GM23338 (cell line): ENCODE measurements at places on chromosomes 4 and X. TPM values are rescaled to one million over a fixed set of nuclear protein-coding genes. Genes with fewer than 3 reads are reported as not detected.

DNA sequence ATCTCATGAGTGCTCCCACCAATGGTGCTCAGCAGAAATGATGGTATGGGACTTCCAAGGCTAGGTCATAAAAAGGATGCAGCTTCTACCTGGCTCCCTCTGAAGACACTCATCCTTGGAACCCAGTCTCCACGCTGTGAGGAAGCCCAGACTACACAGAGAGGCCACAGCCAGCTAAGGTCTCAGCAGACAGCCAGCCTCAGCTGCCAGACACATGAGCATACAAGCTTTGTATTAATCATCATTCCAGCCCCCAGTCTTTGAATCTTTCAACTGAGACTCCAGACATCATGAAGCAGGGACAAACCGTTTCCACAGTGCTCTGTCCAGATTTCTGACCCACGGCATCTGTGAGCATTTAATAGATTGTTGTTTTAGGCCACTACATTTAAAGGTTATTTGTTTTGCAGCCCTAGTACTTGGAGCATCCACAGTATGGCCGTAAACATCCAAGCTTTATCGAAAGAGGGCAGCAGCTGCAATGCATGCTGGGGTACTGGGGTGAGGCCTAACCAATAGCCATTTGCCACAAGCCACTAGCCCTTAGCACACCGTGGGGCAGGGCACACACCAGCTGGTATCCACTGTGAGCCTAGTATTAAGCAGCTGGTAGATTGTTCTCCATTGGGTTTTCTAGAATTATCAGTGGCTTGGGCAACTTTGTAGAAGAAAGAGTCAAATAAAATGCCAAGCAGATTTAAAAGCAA is 449.1 kb downstream of the BCOR start:
- H3K36me3 ChIP-seq = no peaks in the 10 kb centered on the region
- no peak overlapping the region for H3K4me3 ChIP-seq
- H3K27ac ChIP-seq = no peak overlapping the region

DNA sequence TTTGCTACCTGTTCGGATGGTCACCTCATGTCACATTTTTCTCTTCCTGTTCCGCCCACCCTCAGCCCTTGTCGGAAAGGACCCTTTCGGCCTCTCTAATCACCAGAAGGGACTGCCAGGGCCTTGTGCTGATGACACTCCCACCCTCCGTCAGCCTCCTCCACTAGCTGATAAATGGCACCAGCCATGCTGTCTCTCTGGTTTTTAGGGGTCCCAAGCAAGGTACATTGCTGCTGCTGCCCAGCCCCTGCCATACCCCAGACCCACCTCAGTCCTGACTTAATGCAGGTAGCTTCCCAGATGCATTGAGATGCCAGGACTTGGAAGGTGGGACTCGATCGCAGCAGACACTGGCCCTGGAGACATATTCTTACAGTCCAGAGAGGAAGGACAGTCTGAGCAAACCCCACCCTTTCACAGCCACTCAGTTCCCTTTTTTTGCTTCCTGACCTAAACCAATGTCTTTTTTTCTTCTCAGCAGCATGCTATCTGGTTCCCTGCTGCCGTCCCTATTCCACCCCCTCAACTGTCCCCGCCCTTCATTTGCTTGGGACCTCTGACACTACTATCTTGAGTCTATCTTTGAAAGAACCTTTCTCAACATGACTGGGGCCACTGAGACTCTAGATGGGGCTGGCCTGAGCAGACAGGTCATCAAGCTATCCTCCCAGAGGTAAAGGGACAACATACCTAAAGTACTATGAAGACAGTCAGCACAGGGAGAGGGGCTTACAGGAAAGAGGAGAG is at the start of gene BTK:
Gene BTK (minus strand): TSS at position 397 of the 747 bp plus-strand sequence. CDS start 10,907 bp downstream, outside the sequence.
- no peak within 1 kb of the TSS for H3K27ac ChIP-seq
- H3K27me3 ChIP-seq = no peaks in the 10 kb centered on the region
- no peaks in the 10 kb centered on the region for H3K4me1 ChIP-seq
- no peak within 1 kb of the TSS for H3K4me3 ChIP-seq
- DNase-seq = no peak

PAK3 gene
- total RNA-seq = 3.6 and 5.0 TPM in 2 replicates

DUSP21 gene
- not detected in 2 replicates for total RNA-seq

MAGED4B gene
- total RNA-seq = 63.8 and 79.8 TPM in 2 replicates
